ENCODE measurements at places on chromosomes 2 and 18.

DNA sequence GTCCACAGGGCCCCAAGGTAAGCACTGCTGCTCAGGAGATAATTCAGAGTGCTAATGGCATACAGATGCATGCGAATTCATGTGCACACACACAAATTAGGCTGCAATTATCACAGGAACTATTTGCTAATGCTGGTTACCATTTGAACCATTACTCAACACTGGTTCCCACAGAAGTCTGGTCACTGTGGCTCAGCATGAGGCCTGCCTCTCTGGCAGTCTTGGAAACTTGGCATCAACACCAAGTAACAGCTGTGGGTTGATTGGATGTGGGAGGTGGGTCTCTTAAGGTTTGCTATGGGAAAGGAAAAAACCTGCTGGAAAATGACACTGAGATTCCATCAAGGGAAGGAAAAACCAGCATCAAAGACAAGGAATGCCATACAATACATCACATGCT is 105.0 kb downstream of the CELF4 start:
- DNase-seq, result peak; percentile 7

- peak; percentile 97 for DNase-seq
Observed at GRCh38 chr2:112150447-112150846, 12.3 kb downstream of the FBLN7 start.

- DNase-seq, result peak; percentile 86
Observed at GRCh38 chr2:216492597-216493333, 5.9 kb upstream of the RPL37A start.

GRCh38 chr2:72862239-72862988 is 24.8 kb upstream of the SPR start:
- DNase-seq, result peak; percentile 80

- peak; percentile 9 for DNase-seq
Observed at GRCh38 chr2:212539072-212539880, 674 bp upstream of the ERBB4 start.
